Occipital lobe (tissue), 3 donors: ENCODE measurements at places on chromosomes 12 and 14. TPM values are rescaled to one million over a fixed set of nuclear protein-coding genes. Genes with fewer than 3 reads are reported as not detected.

- DNase-seq, result no peak
Observed at GRCh38 chr14:94390372-94391086, 2.1 kb upstream of the SERPINA1 start.

The ATP6V1D gene
- 152 TPM for total RNA-seq

DNA sequence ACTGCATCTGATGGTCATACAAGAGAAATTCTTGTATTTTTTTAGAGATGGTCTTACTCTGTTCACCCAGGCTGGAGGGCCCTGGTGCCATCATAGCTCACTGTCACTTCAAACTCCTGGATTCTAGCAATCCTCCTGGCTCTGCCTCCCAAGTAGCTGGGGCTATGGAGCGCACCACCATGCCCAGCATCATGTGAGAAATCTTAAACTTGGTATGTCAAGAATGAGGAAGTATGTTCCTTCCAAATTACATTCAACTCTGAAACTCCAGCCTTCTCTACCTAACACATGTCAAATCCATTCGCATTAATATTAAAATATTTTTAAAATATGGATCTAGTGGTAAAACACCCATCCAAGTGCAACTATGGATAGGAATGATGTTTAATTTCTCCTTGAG is 27.5 kb upstream of the CDKN3 start:
- DNase-seq, result no peak

GRCh38 chr12:57165741-57166140 is 18.3 kb upstream of the LRP1-AS start:
- no peak for DNase-seq

The TAS2R30 gene
- total RNA-seq, result 22.1 TPM

- no peak for DNase-seq
Observed at GRCh38 chr12:104201238-104202001, 14.2 kb upstream of the TXNRD1 start.

DNA sequence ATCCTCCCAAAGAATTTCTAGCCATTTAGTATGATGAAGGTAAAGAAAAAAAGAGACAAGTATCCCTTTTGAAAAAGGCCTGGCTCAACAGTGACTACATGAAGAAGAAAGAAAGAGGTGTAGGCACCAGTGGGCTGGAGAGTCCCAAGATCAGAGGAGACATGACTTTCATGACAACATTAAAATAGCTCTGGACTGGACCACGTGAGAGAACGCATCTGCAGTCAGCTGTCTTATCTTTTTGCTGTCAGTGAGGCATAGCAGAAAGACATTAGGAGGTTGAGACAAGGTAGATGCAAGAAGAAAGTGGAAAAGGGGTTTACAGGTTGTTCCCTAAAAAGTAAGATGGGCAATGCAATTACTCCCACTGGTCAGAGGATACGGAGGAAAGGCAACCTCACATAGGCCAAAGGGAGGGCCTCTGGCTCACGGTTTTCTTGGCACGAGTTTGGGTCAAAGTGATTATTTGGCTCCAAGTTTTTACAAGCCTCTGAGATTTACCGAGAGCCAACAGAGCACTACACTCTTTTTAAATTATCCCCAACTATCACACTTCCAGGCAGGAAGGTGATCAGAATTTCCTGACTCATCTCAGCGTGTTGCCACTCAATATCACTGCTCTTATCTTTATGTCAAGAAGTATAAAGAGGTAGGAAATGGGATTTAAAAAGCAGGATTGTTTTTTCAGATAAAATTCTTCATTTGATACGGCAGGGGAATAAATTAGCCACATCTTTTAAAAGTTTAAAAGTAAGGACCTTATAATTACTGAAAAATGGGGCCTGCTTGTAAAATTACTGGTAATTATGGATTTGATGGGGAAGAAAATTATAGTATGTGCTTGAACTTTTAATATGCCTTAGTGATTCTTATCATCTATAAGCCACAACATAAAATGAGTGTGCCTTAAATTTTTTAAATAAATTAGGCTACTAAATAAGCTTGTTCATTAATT is 29.2 kb downstream of the TMTC1 start:
- no peak for DNase-seq

- DNase-seq, result no peak
Observed at GRCh38 chr12:104579718-104580495, 123.2 kb downstream of the CHST11 start.

- no peak for DNase-seq
Observed at GRCh38 chr14:49677643-49678042, 10.4 kb downstream of the POLE2 start.

DNA sequence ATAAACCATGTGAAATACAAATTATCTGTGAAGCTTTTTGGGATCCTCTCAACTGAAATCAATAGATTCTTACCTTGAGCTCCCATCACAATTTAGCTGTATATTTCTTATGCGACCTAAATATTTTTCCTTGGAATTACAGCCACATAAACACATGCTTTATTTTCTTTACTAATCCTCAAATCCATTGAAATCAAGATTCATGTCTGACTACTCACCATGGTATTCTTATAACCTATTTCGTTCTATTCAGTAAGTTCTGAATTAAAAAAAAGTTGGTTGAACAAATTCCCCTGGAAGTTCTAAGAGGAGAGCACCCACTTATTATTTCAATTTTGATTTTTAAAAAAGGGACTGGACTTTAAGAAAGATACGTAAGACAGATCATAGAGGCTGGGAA is 292.1 kb upstream of the ATP2B1 start:
- DNase-seq, result no peak

The SYNDIG1L gene
- 1.1 TPM for total RNA-seq

The OR10A7 gene
- total RNA-seq, result not detected

DNA sequence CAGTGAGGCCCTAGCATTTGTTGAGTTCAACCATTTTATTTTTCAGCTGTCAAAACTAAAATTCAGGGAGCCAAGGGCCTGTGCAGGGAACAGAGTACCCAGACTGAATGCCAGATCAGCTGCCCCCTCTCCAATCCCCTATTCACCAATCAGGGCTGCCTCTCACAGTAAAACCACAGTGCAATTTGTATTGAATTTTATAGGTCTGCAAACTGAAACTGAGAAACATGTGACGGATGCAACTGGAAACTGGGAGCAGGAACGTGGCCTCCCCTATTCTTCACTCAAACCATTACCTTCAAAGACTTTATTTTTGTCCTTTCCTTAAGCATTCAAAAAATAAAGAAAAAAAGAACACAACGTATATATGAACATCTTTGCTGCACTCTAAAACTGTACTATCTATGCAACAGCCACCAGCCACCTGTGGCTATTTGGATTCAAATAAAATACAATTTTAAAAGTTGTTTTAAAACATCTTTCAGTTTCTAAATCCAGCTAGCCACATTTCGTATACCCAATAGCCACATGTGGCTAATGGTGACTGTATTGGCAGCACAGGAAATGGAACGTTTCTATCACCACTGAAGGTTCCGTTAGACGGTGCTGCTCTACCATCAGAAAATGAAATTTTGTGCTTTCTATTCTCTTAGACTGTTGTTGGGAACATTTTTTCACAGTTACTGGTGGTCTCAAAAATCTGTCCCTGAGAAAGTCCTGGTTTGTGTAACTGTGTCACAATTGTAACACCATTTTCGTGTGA is 371.3 kb upstream of the FAR2 start:
- no peak for DNase-seq

GRCh38 chr14:26444822-26445221 is 153.0 kb downstream of the NOVA1 start:
- no peak for DNase-seq

DNA sequence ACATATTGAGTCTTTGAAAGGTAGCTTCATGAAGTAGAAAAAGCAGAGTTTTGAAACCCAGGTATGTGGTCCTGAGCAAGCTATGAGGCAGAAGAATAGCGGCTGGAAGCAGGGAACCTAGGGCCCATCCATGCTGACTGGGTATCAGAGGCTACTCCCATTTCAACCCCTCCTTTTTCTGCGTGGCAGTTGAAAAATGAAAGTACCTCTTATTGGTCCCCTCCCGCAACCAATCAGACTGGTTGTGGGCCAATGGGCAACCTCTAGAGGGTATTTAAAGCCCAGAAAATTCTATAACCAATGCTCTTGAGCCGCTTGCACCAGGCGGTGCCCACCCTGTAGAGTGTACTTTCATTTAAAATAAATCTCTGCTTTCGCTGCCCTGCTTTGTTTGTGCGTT is 1.6 kb upstream of the SNRPF start:
- DNase-seq, result no peak

GRCh38 chr12:44127966-44128710 is 292.3 kb downstream of the TMEM117 start:
- DNase-seq, result no peak

GRCh38 chr12:132124766-132125425 is 19.2 kb downstream of the DDX51 start:
- DNase-seq, result no peak

- no peak for DNase-seq
Observed at GRCh38 chr14:40025101-40025500, 592.9 kb upstream of the FBXO33 start.

The KRT77 gene
- not detected for total RNA-seq

DNA sequence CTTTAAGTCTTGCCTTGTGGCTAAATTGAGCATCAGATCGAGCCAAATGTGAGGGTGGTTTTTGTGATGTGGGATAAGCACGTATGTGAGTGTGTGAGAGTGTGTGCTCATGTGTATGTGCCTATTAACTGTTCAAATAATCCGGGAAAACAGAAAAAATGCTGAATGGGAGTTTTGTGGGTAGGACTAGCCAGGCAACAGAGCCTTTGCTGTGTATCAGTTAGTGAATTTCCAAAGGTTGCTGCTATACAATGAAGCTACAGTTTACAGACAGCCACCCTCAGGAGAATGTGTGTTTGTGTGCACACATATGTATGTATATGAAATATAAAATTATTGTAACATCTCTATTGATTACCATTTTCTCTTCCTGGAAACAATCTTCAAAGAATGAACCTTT is 154.0 kb downstream of the SOX5 start:
- DNase-seq, result no peak

DNA sequence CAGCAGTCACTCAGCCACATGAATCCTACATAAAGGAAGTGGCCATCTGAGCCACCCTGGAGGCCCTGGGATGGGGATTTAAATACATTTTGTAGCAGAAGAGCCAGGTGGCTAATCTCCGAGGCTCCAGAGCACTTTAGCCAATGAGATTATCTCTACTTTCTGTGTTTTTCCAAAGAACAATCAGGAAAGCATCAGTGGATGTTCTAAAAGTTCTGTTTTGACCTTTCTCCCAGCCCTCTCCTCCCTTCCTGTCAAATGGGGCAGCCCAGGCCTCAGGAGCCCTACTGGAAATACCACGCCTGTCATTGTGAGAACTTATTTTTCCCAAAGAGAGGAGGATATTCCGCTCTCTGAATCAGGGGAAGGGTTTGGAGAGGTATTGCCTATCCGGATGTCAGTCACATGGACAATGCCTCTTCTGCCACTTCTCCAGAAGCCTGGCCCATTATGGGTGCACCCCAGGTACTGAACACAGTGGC is 336.8 kb upstream of the FKBP4 start:
- DNase-seq, result no peak

DNA sequence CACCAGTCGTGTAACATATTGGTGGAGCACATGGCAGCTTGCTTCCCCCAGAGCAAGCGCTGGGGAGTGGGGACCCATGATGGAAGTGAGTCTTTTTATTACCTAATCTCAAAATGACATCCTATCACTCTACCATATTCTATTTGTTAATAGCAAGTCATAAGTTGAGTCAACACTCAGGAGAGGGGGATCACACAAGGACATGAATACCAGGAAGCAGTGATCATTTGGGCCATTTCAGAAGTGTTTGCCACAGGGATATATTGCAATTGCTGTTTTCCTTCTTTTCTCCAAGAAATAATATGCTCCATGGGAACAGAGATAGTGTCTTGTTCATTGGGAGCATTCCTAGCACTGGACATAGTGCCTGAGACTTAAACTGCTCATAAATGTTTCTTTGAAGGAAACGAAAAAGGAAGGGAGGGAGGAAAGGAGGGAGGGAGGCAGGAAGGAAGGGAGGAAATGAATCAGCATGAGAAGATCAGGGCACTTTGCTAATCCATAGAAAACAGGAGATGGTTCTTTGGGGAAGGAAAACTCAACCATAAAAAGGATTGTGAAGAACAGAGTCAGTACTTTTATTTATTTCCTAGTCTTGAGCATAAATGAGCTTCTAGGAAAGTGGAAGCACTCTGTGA is 39.2 kb upstream of the EEA1 start:
- no peak for DNase-seq

The RNASE1 gene
- 9.2 TPM for total RNA-seq

GRCh38 chr12:132772606-132773005 is 11.0 kb upstream of the ANKLE2 start:
- DNase-seq, result no peak

GRCh38 chr12:88418856-88419497 is 161.3 kb downstream of the KITLG start:
- DNase-seq, result no peak
